Immature natural killer cell (primary cell): ENCODE measurements at places on chromosomes 16 and 17. TPM values are rescaled to one million over a fixed set of nuclear protein-coding genes. Genes with fewer than 3 reads are reported as not detected.

- no peak for DNase-seq
These were observed 169.2 kb downstream of the LAT start for GRCh38 chr16:29154088-29154487.

GRCh38 chr17:78817123-78817522 lies 23.5 kb downstream of the USP36 start:
- DNase-seq: peak; percentile 88

- DNase-seq: no peak
These were observed 8.4 kb downstream of the FXR2 start for GRCh38 chr17:7606280-7606679.

DNA sequence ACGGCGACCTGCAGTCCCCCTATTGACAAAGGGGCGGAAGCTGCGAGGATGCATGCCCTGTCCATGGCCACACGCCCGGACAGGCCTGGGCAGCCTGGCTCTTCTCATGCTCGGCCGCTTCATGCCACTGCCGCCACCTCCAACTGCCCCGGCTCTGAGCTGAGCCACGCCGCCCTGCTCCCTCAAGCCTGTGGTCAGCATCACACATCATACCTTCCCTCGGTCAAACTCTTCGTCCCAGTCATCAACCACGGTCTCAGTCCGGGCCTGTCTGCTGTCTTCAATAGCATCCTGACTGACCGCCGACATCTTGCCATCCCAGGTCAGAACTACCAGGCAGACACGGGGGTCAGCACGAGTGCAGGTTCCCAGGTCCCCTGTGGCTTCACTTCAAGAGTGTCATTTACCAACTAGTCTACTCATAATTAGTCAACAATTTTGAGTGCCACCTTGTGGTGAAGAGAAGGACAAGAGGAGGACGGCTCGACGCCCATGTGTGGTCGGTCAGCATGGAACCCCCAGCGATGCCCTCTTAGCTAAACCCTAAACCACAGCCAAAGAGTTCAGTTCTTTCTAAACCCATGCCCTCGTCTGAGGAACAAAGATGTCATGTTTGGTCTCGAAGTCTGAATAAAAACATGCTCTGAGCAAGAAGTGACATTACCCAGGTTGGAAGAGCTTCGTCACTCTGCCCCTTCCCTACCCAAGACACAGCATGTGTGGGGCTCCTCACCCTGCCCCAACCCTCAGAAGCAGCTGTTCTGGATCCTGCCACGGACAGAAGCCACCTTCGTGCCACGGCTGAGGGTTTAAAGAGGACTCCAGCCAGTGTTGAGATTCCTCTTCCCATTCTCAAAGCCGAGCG lies 16.9 kb upstream of the CYTH1 start:
- DNase-seq: peak; percentile 47

DNA sequence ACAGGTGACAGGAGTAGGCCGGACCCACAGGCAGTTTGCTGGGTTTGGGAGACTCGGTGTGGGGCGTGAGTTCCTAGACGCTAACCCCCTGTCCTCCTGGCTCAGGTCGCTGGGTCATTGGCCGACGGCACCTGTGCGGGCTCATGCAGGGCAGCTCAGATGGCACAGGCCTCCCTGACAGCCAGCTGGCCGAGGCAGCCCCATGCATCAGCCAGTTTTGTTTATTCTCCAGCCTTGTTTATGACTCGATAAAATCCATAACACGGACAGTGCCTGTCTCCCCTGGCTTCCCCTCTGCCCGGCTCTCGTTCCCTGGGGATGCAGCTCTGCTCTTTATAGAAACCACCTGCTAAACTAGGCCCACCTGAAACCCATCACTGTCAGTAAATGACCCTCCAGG lies 46.0 kb downstream of the SDK2 start:
- no peak for DNase-seq

- no peak for DNase-seq
These were observed 32.7 kb upstream of the FOXF1 start for GRCh38 chr16:86477642-86478041.

- DNase-seq: no peak
These were observed 150.9 kb downstream of the HS3ST3B1 start for GRCh38 chr17:14451729-14452191.

GRCh38 chr16:87851141-87851587 lies 18.1 kb downstream of the SLC7A5 start:
- DNase-seq: no peak

- no peak for DNase-seq
These were observed 110.3 kb upstream of the CDC42EP4 start for GRCh38 chr17:73422121-73422520.

- no peak for DNase-seq
These were observed 41.1 kb upstream of the FAAP100 start for GRCh38 chr17:81593105-81593871.

GRCh38 chr16:89161763-89162713 lies 9.5 kb upstream of the CDH15 start:
- no peak for DNase-seq

PITPNC1 gene
- polyA plus RNA-seq: 150 TPM

PIRT gene
- not detected for polyA plus RNA-seq

MYLK3 gene
- polyA plus RNA-seq: not detected
